ENCODE measurements at places on chromosomes 6 and 20.
A peak's percentile ranks its signal among the peaks of the same experiment; 100 is the strongest.

DNA sequence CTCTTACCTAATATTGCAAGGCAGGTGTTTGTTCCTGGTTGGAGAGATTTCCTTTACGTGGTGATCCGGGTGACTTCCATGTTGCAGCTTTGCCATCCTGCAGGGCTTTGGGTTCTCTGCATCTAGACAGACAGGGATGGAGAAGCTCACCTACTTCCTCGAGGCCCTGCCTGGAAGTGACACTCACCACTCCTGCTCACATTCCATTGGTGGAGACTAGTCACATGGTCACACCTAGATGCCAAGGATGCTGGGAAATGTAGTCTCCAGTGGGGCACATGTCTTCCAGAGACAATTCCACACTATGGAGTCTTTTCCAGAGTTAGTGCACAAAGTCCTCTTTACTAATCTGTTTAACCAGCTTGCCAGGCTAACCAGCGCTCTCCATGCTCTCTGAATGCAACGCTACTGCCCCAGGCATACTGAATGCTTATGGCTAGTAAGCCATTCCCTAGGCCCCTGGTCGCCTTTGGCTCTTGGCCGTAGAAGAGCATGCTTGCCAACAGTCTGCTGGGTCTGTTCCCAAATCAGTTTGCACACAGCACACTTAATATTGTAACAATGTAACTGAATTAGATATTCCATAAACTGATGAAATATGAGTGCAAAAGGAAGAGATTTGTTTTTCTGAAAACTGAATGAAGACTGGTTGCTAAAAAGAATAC lies 6.7 kb upstream of the KCNK15 start:
- no peaks in the 10 kb centered on the region for H3K4me1 ChIP-seq
- H3K27ac ChIP-seq, result no peak overlapping the region
- H3K4me3 ChIP-seq, result no peak overlapping the region
- H3K27me3 ChIP-seq, result no peaks in the 10 kb centered on the region

DNA sequence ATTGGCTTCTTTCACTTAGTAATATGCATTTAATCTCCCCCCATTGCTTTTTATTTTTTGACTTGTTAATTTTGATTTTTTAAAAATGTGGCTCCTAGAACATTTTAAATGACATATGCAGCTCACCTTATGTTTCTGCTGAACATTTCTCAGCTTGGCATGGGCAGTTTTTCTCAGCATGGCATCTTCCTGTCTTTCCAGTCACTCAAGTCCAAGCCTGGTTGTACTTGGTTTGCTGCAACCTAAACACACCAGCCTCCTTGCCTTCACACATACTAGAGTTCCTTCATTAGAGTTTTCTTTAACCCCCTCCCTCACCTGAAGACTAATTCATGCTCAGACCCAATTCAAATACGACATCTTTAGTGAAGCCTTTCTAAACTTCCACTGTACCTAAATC lies 86.4 kb downstream of the ZHX3 start:
- peaks cover 41% of the 10 kb centered on the region for H3K4me1 ChIP-seq
- H3K36me3 ChIP-seq, result no peaks in the 10 kb centered on the region
- no peak for DNase-seq

DNA sequence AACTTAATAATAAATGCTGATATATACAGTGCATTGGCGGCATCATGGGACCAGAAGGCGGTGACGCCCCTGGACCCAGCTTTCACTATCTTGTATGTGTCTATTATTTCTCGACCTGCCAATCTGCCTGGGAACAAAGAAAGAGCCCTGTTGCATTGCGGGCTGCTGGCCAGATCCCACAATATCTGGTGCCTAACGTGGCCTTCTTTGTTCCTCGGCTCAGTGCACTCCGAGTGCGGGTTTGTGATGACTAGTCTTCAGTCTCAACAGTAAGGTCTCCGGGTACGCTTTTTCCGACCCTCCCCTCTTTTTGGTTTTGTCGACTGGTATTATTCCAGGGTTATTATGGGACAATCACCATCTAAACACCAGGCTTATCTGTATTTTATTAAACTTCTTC lies 291.5 kb downstream of the TBC1D32 start:
- H3K4me1 ChIP-seq, result peaks cover 3% of the 10 kb centered on the region
- no peak for DNase-seq
- H3K4me3 ChIP-seq, result no peak overlapping the region
- no peaks in the 10 kb centered on the region for H3K27me3 ChIP-seq
- H3K36me3 ChIP-seq, result no peaks in the 10 kb centered on the region

- no peak overlapping the region for H3K27ac ChIP-seq
- no peaks in the 10 kb centered on the region for H3K27me3 ChIP-seq
- no peak overlapping the region for H3K4me3 ChIP-seq
- no peak for DNase-seq
- H3K36me3 ChIP-seq, result peaks cover 34% of the 10 kb centered on the region
These were observed 4.3 kb downstream of the DDRGK1 start for GRCh38 chr20:3199976-3200755.

DNA sequence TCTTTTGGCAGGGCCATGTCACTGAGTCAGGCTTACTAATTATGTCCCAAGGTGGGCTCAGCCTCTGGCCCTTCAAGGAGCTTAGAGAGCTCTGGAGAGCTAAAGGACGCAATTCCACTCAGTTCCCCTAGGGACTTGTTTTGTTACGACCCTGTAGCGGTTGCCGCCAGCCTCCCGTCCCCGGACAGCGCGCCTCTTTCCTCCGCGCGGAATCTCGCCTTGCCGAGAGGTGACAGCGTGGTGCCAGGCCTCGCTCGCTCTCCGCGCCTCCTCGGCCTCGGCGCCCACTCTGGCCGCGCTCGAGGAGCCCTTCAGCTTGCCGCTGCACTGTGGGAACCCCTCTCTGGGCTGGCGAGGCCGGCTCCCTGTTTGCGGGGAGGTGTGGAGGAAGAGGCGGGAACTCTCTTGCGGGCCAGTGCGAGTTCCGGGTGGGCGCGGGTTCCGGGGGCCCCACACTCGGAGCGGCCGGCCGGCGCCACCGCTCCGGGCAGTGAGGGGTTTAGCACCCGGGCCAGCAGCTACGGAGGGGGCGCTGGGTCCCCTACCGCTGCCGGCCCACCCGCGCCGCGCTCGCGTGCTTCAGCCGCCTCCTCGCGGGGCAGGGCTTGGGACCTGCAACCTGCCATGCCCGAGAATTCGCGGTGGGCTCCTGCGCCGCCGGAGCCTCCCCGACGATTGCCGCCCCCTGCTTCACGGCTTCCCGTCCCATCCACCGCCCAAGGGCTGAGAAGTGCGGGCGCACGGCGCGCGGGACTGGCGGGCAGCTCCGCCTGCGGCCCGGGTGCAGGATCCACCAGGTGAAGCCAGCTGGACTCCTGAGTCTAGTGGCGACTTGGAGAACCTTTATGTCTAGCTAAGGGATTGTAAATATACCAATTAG lies 9.9 kb upstream of the ZNF311 start:
- peaks cover 10% of the 10 kb centered on the region for H3K27me3 ChIP-seq
- no peak overlapping the region for H3K4me3 ChIP-seq
- H3K36me3 ChIP-seq, result no peaks in the 10 kb centered on the region
- peak; percentile 80 for DNase-seq
- peaks cover 29% of the 10 kb centered on the region for H3K4me1 ChIP-seq

DNA sequence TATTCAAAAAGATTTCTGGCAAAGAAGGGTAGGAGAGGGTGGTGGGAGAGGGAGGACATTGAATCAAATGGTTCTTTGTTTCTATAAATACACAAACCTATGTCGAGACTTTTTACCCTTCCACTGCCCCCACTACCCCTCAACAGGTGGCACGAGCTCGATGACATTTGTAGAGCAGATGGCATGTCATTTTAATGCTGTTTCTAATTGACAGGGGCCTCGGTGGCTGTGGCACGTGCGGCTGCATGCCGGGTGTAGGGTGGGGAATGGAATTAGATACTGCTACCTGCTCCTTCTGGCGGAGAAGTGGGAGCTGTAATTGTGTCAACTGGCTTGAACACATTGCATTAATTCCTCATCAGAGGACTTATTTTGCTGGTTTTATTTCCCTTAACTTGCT lies 29.1 kb upstream of the SASH1 start:
- H3K27ac ChIP-seq, result no peak overlapping the region
- DNase-seq, result no peak
- no peaks in the 10 kb centered on the region for H3K4me1 ChIP-seq
- H3K36me3 ChIP-seq, result no peaks in the 10 kb centered on the region

- DNase-seq, result no peak
- no peak overlapping the region for H3K4me3 ChIP-seq
- no peaks in the 10 kb centered on the region for H3K4me1 ChIP-seq
- H3K27ac ChIP-seq, result no peak overlapping the region
- H3K36me3 ChIP-seq, result no peaks in the 10 kb centered on the region
These were observed 57.8 kb downstream of the POPDC3 start for GRCh38 chr6:105121981-105122380.

Data from upper lobe of left lung (tissue), 6 donors.